Nephron progenitor cell (in vitro differentiated cells): ENCODE measurements at places on chromosomes 1 and 21.

- no peak for DNase-seq
Measured at GRCh38 chr1:55559161-55559611, 344.0 kb upstream of the USP24 start.

GRCh38 chr1:77014073-77014788 is 147.0 kb downstream of the ST6GALNAC5 start:
- DNase-seq, result no peak

DNA sequence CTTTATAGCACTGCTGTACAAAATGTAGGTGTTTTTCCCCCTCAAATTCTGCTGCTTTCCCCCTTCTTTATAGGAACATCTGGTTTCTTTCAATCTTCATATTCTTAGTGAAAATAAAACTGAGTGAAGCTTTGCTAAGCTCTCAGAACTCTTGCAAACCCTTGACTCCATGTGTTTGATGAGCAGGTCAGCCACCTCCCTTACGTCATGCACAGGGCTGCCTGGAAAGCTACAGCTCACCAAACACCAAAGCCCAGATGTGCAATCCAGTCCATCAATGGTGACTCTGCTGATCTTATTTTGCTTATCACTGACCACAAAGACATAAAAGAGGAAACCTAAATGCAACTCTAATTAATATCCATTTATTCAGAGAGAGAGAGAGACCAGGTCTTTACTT is 5.5 kb downstream of the CACNA1E start:
- no peak for DNase-seq

DNA sequence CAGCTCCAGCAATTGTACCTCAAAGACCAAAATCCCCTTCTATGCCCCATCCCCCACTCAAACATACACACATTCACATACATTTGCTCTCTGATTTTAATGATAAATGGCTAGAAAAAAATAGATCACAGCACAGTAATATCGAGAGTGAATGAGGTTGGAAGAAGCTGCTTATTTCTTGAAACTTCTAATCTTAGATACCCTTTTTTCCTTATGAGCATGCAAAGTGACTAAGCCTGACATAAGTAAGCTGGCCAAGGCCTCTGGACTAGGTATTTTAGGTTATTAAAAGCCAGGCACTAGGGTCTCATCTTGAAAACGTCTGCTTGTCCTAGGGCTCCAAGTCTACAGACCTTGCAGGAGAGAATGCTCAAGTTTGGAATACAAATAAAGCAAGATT is 133.6 kb downstream of the TGFBR3 start:
- no peak for DNase-seq

DNA sequence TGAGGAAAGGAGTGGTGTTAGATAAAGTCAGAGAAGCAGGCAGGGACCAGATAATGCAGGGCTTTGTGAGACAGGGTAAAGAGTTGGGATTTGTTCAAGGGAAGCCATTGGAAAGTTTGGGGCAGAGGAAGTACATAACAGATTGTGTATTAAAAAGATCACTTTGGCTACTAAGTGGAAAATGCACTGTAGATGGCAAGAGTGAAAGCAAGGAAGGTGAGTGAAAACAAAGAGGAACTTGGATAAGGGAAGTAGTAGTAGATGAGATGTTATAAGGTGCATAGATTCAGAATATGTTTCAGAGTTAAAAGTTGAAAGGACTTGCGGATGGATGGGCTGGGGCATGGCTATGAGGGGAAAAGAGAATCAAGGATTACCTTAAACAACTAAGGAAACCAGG is 17.4 kb downstream of the MRPL39 start:
- no peak for DNase-seq
